Sigmoid colon (tissue), 7 donors: ENCODE measurements at places on chromosomes 7 and 10.

DNA sequence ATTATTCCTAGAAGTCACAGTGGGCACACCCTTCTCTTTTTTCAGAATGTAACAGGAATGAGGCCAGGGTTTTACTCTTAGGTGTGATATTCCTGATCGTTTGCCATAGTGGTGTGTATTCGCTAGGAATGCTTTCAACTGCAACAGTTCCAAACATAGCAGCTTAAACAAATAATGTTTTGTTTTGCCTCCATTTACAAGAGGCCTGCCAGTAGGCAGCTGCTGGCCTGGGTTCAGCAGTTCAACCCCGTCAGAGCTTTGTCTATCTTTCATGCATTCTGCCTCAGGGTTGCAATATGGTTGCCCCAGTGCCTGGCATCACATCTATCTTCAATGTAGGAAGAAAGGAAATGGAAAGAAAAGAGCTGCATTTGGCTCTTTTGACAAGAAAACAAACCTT lies 21.7 kb upstream of the RET start:
- DNase-seq = no peak

- no peak for DNase-seq
Observed at GRCh38 chr10:75922435-75922834, 491.0 kb downstream of the LRMDA start.

- DNase-seq = no peak
Observed at GRCh38 chr7:47586925-47587324, 5.0 kb upstream of the TNS3 start.

GRCh38 chr10:121527690-121528089 lies 70.6 kb downstream of the FGFR2 start:
- peak; percentile 83 for DNase-seq

- DNase-seq = no peak
Observed at GRCh38 chr10:77550378-77550777, 87.2 kb downstream of the KCNMA1 start.

- peak; percentile 67 for DNase-seq
Observed at GRCh38 chr7:39709768-39710311, 86.5 kb downstream of the RALA start.

DNA sequence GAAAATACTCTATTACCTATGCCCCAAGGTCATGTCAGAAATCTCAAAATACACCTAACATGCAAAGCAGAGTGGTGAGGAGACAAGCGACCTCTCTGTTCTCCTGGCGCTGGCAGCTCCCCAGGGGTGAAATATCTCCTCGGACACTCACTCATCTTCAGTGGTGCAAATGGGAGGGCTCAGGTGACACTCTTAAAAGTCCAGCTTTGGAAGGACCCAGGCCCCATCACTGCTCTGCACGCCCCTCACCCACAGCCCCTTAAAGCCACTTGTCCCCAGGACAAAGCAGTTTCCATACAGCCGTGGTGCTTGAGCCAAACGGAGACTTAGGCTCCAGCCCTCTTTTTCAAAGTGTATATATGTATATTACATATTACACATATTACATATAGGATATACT lies 12.4 kb downstream of the PRKAG2 start:
- DNase-seq = no peak

- DNase-seq = no peak
Observed at GRCh38 chr7:146321301-146321700, 204.7 kb downstream of the CNTNAP2 start.

DNA sequence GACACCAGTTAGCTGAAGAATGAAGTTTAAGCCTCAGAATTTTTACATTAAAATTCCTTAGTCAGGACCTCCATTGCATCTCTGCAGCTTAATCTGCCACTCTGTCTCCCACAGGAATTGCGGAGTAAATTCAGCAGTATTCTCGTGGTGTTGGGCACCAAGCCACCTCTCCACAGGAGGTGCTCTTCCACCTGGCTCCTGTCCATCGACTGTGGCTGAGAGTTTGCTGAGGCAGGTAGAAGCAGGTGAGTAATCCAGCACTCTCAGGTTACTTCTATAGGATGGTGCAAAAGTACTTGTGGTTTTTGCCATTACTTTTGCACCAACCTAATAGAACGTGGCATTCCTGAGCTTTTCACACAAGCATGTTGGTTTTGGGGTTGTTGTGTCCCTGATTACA lies 134.1 kb downstream of the GFRA1 start:
- no peak for DNase-seq

- no peak for DNase-seq
Observed at GRCh38 chr7:38291117-38291647, 17.7 kb upstream of the TARP start.

DNA sequence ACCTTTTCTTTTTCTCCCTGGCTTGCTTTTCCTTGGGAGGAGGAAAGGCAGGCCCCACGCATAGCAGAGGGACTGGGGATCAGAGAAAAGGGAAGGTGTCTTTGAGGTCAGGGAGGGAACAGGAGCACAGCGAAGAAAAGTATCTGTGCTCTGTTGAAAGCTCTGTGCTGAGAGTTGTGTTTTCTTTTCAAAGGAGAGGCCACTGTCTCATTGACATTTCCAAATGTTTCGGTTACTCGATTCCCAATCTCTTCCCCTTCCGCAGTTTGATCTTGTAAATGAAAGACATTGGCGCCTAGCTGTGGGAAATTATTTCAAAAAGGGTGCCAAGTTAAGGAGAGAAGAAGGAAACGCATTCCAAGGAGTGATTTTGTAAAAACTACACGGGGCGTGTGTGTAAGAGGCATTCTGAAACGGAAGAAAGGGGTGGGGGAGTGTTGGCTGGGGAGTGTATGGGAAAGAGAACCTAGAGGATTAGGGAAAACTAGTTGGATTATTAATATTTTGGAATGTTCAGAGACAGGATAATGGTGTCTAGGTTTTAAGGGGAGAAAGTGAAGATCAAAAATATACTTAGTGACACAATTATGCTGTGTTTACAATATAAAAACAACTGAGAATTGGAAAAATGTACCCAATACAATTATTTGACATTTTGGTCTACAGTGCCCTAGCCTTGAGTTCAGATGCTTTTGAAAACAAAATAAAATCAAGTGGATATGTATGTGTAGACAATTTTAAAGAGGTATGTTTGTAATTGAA lies 708 bp downstream of the KLHDC10 start:
- no peak for DNase-seq

DNA sequence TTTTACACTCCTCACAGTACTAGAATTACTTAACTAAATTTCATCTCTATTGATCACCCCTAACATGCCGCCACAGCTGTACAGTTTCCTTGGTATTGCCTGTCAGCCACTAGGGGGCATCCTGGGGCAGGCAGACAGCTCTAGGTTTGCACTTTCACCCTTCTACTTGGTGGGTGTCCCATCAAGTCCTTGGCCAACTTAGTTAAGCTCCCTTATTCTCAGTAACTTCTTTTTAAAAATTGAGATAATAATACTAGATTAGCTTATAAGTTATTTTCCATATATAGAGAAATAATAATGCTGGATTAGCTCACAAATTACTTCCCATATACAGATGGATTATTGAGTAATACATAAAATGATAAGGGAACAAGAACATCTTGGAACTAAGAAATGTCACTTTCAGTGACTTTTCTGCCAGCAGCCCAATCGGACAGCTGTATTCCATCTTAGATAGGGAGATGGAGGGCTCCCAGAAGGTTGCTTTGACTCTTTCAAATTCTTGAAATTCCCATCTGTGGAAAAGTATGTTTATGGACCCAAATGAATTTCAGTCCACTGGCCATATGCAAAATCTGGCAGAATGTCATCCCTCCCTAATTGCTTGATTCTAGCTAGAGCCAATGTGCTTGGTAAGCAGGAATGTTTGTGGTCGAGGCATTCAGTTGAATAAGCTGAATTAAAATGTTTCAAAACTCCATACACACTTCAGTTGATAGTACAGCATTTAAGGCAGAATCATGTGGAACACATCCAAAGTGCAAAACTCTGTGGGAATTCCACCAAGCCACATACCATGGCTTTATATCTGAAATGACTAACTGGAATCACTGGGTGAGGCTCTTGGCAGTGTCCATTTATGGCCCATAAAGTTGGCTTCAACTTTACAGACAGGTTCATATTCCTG lies 309.7 kb downstream of the CSTF2T start:
- no peak for DNase-seq

DNA sequence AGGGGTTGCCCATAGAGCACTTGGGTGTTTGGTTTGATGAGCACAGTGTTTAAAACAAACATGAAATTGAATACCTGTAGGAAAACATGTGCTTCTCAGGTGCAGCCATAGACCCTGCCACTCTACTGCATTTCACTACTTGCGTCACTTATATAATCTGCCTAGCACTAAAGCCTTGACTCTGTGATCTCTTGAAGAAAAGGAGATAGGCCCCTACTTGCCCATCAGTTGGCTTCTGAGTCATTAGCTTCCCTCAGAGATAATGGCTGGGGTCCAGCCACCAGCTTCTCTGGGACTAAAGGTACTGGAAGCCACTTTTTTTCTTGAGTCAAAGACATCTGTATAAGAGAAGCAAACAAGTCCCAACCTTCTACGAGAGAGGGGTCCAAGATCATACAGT lies 45.9 kb upstream of the BTRC start:
- DNase-seq = no peak

GRCh38 chr10:5681930-5682329 lies 2.7 kb upstream of the TASOR2 start:
- DNase-seq = no peak

GRCh38 chr7:112788778-112789343 lies 1.3 kb downstream of the TMEM168 start:
- DNase-seq = no peak

GRCh38 chr7:151687523-151688235 lies 168.0 kb upstream of the RHEB start:
- DNase-seq = peak; percentile 88

GRCh38 chr7:27991006-27991528 lies 189.5 kb downstream of the JAZF1 start:
- DNase-seq = no peak

- no peak for DNase-seq
Observed at GRCh38 chr10:130403153-130404075, 267.2 kb downstream of the GLRX3 start.

DNA sequence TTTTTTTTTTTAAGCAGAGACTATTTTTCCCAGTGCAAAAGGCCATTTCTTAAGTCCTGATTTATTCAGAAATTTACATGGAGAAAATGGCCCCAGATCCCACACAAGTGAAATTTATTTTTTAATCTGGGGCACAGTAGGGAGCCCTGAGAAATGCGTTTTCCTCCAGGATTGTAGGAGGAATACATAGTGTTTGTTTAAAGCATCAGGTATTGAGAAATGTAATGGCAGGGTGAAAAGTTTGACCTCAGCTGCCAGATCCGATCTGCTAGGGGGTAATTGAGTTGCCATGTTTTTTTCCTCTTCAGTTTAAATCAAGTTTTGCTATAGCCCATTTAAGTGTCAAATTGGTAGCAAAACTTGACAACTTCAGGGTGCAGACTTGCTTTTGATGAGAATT lies 110.0 kb downstream of the LRMDA start:
- DNase-seq = no peak

- no peak for DNase-seq
Observed at GRCh38 chr7:44768628-44769371, 20.2 kb downstream of the ZMIZ2 start.
